Globus pallidus (tissue), 1 donor: ENCODE measurements at places on chromosomes 2 and 18.

DNA sequence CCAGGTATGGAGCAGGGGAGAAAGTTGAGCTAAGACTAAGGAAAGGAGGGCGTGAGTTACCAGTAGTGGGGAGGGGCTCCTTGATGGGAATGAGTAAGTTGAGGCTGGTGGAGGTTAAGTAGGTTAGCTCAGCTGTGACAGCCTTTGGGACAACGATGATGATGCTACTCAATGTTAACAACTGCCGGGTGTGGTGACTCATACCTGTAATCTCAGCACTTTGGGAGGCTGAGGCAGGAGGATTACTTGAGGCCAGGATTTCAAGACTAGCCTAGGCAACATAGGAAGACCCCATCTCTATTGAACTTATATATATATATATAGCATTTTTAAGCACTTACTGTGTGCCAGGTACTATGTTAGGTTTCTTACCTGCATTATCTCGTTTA, 48.4 kb downstream of the HK2 start:
- DNase-seq: no peak

DNA sequence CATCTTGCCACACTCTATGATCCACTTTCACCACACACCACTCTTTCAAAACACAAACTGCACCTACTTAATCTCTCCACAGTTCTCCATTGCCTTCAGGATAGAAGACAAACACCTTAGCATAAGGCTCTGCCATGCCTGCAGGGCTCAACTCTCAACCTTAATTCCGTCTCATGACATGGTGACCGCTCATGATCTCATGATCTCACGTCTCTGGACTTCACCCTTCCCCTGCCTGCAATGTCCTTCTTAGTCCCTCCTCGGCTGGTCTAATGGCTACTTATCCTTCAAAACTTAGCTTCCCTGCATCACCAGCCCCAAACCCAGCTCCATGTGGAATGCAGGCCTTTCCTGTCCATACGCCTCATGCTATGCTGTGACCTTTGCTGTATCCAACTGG, 85.3 kb downstream of the ACVR1 start:
- no peak for DNase-seq

DNA sequence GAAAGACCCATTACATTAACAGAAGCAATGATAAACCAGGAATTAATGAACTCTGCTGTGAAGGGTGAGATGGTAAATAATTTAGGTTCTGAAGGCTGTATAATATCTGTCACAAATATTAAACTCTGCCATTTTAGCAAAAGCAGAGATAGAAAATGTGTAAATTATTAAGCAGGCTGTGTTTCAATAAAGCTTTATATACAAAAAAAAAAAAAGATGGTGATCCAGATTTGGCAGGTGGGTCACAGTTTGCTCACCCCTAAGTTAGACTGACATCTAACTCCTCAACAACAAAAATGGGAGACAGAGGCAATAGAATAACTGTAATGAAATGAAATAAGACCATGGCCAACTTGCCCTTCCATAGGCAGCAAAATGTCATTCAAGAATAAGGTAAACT, 157.3 kb upstream of the FANCL start:
- no peak for DNase-seq

- no peak for DNase-seq
These were observed 52.3 kb downstream of the EHD3 start for GRCh38 chr2:31286230-31286629.

- peak; percentile 15 for DNase-seq
These were observed 241.2 kb upstream of the TANK start for GRCh38 chr2:160918906-160919503.

DNA sequence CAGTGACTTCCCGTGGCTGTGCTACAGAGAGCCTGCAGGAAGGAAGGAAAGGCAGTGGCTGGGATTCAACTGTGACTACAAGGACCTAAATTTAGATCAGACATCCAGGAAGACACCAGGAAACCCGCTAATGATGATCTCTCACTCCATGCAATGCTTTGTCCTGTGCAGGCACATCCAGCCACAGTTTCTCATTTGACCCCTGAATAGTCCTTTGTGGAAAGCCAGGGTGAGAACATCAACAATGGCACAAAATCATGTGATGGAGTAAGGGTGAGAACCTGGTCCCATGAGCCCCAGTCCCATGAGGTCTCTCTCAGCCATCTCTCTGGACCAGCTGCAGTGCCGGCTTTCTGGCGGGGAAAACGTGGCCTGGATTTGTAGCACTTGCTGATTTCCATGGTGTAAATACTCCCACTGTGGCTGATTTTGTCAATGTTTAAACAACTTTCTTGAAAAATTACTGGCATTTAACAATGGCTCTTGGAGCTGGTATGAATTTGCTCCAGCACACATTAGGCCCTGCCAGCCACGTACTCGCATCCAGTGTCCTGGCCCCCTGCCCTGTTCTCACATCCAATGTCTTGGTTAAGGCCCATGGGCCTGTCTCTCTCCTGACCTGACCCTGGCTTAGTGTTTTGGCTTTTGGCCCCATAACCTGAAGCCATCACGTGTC, 159.0 kb upstream of the HAAO start:
- peak; percentile 41 for DNase-seq

- no peak for DNase-seq
These were observed 147.9 kb upstream of the GAREM1 start for GRCh38 chr18:32618546-32618945.

DNA sequence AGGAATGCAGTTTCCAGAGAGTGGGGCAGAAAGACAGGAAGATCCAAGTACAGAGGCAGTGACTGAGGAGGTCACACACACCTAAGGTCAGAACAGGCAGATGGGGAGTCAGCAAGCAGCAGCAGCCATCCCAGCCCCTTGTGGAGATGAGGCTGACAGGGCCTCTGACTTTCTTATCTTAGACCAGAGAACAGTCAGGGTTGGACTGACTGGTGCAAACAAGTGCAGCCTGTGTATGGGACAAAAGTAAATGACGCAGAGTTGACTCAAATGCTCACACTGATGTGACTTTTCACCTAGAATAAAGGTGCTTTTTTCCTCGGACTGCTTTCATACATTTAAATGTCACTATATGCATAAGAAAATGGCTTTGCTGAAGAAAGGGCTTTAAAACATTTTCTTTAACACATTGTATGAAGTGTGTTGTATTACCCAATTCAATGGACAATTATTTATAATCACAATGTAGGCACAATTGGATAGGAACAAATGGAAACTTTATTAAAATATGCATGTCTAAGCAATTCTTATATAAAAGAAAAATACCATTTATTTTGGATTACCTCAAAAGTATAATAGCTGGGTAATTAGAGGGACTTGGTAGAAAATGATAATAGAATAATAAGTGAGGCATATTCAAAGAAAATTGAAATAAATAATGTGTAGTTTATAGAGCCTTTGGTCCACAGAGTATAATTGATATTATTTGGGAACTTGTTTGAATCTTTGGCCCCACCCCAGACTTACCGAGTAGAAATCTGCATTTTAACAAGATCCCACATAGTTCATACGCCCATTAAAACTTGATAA, 1321.5 kb upstream of the CELF4 start:
- no peak for DNase-seq

DNA sequence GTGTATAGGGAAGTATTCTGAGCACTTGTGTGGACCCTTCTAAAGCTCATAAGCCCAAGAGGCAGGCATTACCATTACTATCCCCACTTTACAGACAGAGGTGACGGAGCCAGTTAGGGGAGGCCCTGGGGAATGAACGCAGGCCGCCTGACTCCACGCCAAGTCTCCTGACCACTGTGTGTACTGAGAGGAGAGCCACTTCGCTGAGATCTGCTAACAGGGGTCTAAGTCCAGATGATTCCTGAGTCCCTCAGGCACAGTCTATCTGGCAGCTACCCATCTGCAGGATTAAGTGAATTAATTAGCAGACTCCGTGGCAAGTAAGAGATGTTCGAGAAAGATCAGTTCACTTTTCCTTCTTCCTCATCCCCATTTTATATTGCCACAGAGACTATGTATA, 13.7 kb downstream of the CYB5A start:
- no peak for DNase-seq

- no peak for DNase-seq
These were observed 12.4 kb downstream of the NABP1 start for GRCh38 chr2:191690327-191690726.

- no peak for DNase-seq
These were observed 418.6 kb downstream of the PIK3C3 start for GRCh38 chr18:42373584-42373983.

- DNase-seq: no peak
These were observed 16.5 kb downstream of the PTPN2 start for GRCh38 chr18:12867441-12868123.

DNA sequence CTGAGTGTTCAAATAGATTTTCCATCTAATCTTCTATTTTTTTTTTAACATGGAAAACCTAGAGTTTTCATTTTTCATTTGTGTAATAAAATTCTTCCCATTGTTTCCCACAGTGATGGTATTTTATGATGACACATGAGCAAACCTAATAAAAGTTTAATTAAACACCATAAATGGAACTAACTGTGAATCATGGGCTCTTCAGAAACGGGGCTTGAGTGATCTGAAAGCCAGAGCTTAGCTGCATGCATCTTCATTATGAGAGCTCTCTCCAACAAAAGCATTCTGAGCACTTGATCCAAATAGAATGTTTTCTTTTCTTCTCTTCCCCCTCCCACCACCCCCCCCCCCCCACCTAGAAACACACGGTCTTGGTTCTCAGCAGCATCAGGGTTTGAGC, 82.1 kb upstream of the REV1 start:
- no peak for DNase-seq
